A549 (cell line): ENCODE measurements at places on chromosomes 2 and 18.

GRCh38 chr18:26813043-26813442 lies 52.5 kb downstream of the AQP4 start:
- peak; percentile 66 for DNase-seq

GRCh38 chr2:133943108-133943507 lies 310.8 kb upstream of the MGAT5 start:
- DNase-seq: no peak

DNA sequence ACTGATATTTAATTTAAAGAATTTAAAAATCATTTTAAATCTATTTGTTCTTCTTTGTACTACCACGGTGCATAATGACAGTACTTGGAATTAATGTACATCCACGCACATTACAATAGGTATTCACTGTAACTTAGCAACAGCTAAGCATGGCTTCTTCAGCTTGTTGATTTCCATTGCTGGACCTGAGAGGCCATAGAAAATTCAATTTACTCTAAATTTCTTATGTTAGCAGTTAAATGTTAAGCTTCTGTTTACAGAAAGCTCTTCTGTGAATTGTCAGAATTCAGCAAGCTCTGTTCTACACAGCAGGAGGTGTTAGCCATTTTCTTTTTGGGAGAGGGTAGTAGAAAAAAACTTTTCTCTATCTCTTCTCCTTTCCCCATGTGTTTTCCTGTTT lies 1149.3 kb upstream of the CDH2 start:
- DNase-seq: no peak

GRCh38 chr2:234974501-234975385 lies 22.9 kb downstream of the SH3BP4 start:
- no peak for DNase-seq

DNA sequence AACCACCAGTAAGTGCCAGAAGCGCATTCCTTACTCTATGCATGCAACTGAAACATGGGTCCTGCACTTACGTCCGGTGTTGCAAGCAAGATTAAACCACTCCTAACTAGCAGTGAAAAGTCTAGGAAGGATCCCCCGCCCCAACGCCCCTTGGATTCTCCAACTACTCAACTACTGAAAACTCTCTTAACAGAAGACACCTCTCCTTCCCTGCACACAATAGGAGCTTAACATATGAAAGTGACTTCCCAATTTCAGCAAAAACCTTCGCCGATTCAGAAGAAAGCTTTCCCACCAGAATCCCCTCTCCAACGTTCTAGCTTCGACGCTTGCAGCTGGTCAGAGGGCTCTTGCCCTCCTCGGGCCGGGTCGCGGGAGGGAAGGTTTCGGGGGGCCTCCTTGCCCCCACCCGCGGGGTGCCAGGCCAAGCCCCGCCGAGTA lies 578 bp downstream of the IWS1 start:
- DNase-seq: peak; percentile 26
